HFFc6 (cell line): ENCODE measurements at places on chromosomes 2 and 18. TPM values are rescaled to one million over a fixed set of nuclear protein-coding genes. Genes with fewer than 3 reads are reported as not detected.

GRCh38 chr2:98332989-98333388 lies 13.3 kb upstream of the CNGA3 start:
- peaks cover 18% of the 10 kb centered on the region for H3K36me3 ChIP-seq
- DNase-seq = no peak
- no peak overlapping the region for H3K4me3 ChIP-seq
- H3K27ac ChIP-seq = peak overlapping the region; percentile 26; the same call in 1 of the 2 replicates

GRCh38 chr2:26561376-26561775 lies 79.8 kb downstream of the CIB4 start:
- no peak overlapping the region for H3K27ac ChIP-seq
- DNase-seq = no peak
- no peak overlapping the region for H3K4me3 ChIP-seq
- H3K36me3 ChIP-seq = no peaks in the 10 kb centered on the region
- H3K27me3 ChIP-seq = peaks cover 80% of the 10 kb centered on the region
- no peaks in the 10 kb centered on the region for H3K4me1 ChIP-seq

HAAO gene
- total RNA-seq = 0.35 TPM in 1 of 3 replicates, not detected in the others

DNA sequence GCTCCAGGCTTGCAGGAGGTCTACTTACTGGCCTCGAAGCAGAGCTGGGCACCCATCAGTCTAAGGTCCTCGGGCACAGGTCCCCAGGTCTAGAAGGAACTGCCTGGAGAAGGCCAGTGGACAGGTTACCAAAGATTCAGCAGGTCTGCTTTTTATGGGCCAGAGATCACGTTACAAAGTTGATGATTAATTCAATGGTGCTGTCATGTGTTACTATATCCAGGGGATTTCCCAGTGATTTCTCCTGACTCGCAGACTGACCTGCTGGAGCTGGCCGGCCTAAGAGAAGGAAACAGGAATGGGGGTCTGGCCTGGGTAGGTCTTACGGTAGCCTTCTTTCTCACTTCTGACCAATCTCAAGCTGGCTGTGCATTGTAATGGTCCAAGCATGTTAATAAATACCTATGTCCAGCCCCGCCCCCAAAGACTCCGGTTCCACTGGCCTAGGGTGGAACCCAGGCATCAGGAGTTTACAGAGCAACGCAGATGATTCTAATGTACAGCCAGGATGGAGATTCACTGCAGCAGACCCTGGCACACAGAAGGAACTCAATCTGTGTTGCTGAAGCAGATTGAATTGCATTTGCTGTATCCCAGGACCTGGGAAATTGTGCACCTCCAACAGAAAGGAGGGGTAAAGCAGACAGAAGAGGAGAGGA lies at the start of gene NEURL3:
Gene NEURL3, minus strand, starts transcription at position 127 of the 659 bp plus-strand sequence. Its CDS starts 71 bp downstream, at position 56.
- no peaks in the 10 kb centered on the region for H3K36me3 ChIP-seq
- H3K4me3 ChIP-seq = no peak within 1 kb of the TSS
- peak; percentile 50 for DNase-seq
- H3K27ac ChIP-seq = no peak within 1 kb of the TSS
- H3K27me3 ChIP-seq = peaks cover 13% of the 10 kb centered on the region

- H3K27me3 ChIP-seq = no peaks in the 10 kb centered on the region
- peaks cover 38% of the 10 kb centered on the region for H3K4me1 ChIP-seq
- peak overlapping the region; percentile 74 for H3K27ac ChIP-seq
- no peak overlapping the region for H3K4me3 ChIP-seq
- no peak for DNase-seq
- no peaks in the 10 kb centered on the region; the same call in 1 of the 2 replicates for H3K36me3 ChIP-seq
These were observed 8.6 kb downstream of the ITGA4 start for GRCh38 chr2:181465676-181466375.

DSC3 gene
- not detected in 3 replicates for total RNA-seq

DNA sequence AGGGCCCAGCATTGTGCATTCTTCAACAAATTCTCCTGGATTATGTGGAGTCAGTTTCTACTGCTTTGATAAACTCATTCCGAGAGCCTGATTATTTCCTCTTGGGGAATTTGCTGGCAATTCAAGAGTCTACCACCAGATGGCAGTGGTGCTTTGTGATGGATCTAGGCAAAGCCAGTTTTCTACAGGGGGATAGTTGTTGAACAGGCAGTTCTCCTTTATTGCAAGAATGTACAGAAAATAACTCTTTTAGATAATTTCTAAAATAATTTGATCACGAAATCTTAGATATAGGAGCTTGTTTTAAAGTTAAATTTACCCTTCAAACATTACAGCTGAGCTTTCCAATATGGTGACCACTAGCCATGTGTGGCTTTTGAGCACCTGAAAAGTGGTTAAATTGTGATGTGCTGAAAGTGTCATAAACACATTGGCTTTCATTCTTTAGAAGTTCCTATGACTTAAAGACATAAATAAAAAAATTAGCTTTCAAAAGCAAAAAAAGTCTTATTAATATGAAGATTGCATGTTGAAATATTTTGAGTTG lies 66.7 kb upstream of the HAAO start:
- no peak overlapping the region for H3K27ac ChIP-seq
- H3K4me3 ChIP-seq = no peak overlapping the region
- DNase-seq = peak; percentile 64
- peaks cover 31% of the 10 kb centered on the region for H3K4me1 ChIP-seq
- no peaks in the 10 kb centered on the region for H3K27me3 ChIP-seq
- H3K36me3 ChIP-seq = no peaks in the 10 kb centered on the region

- H3K4me1 ChIP-seq = peaks cover 29% of the 10 kb centered on the region
- peaks cover 7% of the 10 kb centered on the region; the same call in 1 of the 2 replicates for H3K27me3 ChIP-seq
- H3K4me3 ChIP-seq = peak within 1 kb of the TSS; percentile 95
- DNase-seq = peak; percentile 62
These were observed at the start of gene OSR1 for GRCh38 chr2:19358242-19359020. OSR1 (minus strand) TSS chr2:19358623; CDS start chr2:19353805, 4,818 bp downstream.

NRP2 gene
- total RNA-seq = 12.0 to 22.1 TPM (median 13.2 TPM) in 3 replicates

DNA sequence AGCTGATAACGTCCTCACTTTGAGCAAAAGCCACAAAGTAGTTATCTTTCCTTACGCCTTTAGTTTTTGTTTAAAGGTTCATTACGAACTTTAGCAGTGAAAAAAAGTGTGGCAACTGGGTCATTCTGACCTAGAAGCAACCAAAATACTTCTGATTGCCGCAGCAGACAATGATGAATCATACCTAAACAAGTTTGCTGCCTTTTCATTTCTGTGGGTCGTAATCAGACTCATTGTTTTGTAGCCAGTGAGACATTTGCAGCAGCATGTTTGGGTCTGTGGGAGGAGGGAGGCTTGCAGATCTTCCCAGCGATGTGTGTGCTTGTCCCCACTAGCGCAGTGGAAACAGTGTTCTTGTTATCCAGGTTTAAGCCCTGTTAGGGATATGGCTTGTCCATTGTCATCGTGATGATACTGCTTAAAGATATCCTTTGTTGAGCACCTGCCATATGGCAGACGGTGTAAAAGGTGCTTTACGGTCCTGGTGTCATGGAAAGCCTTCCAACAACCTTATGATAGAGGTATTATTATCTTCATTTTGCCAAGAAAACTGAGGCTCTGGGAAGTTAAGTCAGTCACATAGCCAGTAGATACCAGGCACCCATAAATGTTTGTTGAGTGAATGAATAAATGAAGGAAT lies 1.3 kb upstream of the GREB1 start:
- DNase-seq = peak; percentile 30
- no peak overlapping the region for H3K4me3 ChIP-seq
- no peaks in the 10 kb centered on the region for H3K36me3 ChIP-seq

GRCh38 chr2:131054488-131054887 lies 38.8 kb downstream of the FAM168B start:
- H3K27ac ChIP-seq = peak overlapping the region; percentile 69
- peaks cover 3% of the 10 kb centered on the region; the same call in 1 of the 2 replicates for H3K27me3 ChIP-seq
- DNase-seq = no peak
- peaks cover 61% of the 10 kb centered on the region for H3K36me3 ChIP-seq
- H3K4me3 ChIP-seq = no peak overlapping the region

- peak overlapping the region; percentile 74 for H3K4me3 ChIP-seq
- no peak for DNase-seq
- H3K27ac ChIP-seq = peak overlapping the region; percentile 76
These were observed 44.5 kb downstream of the SOCS6 start for GRCh38 chr18:70333316-70333715.

AFF3 gene
- total RNA-seq = 0.78 to 5.9 TPM (median 0.90 TPM) in 3 replicates

FHOD3 gene
- 28.9 to 62.5 TPM (median 41.7 TPM) in 3 replicates for total RNA-seq

XDH gene
- total RNA-seq = 1.4 to 2.3 TPM (median 1.5 TPM) in 3 replicates

DNA sequence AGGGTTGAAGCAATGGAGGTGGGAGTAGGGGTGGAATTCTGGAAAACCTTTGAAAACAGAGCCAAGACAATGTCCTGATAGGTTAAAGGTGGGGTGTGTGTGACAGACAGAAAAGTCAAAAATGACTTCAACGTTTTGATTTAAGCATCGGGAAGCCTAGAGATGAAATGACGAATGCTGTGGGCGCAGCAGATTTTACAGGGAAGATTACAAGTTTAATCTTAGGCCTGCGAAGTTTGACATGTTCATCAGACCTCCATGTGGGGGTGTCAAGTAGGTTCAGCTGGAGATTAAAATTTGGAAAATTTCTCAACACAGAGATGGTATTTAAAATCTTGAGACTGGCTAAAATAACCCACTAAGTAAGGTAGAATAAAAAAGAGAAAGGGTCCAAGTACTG lies 453.3 kb downstream of the TXNL1 start:
- no peaks in the 10 kb centered on the region for H3K4me1 ChIP-seq
- no peak for DNase-seq

DNA sequence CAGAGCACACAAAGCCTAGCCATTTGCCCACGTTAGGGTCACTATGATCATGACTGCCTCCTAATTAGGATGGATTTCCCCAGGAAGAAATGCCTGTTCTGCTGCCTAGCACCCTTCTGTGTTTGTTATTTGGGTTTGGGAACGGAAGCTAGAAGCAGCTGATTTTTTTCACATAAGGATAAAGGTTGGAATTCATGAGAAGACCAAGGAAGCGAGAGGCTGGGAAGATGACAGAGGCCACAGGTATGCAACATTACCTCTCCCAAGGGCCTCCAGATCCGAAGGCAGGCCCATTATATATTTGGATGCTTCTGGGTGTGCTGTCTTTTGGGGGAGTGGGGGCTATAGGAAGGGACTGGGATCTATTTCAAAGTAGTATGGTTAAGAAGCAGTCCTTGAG lies 204.7 kb downstream of the FBXO15 start:
- no peaks in the 10 kb centered on the region for H3K36me3 ChIP-seq
- H3K27me3 ChIP-seq = peaks cover 2% of the 10 kb centered on the region
- DNase-seq = no peak
- H3K4me1 ChIP-seq = peaks cover 39% of the 10 kb centered on the region
- H3K4me3 ChIP-seq = no peak overlapping the region
- no peak overlapping the region for H3K27ac ChIP-seq

DNA sequence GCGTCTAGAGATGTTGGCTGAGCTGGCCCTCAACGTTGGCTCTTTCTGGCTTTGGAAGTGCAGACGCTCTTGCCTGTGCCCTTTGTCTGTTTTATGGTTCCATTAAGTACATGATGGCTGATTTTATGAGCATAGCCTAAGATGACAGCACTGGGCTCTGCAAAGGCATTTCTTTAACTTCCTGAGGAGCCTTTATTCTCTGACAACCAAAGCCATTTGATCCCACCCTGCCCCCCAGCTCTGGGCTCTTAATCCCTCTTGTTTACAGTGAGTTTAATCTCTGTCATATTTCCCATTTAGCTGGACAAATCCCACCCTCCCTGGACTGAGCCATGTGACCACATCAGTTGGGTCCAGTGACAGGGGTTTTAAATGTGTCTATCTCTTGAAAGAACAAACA lies 195.9 kb downstream of the ACKR3 start:
- H3K27ac ChIP-seq = no peak overlapping the region
- 0 out of 2 replicates have a peak, but pooled peaks cover 5% of the 10 kb centered on the region for H3K36me3 ChIP-seq
- H3K4me3 ChIP-seq = no peak overlapping the region
- H3K4me1 ChIP-seq = peaks cover 26% of the 10 kb centered on the region

COL3A1 gene
- 349 to 559 TPM (median 545 TPM) in 3 replicates for total RNA-seq

RAB6D gene
- 0.14 TPM in 1 of 3 replicates, not detected in the others for total RNA-seq

DNA sequence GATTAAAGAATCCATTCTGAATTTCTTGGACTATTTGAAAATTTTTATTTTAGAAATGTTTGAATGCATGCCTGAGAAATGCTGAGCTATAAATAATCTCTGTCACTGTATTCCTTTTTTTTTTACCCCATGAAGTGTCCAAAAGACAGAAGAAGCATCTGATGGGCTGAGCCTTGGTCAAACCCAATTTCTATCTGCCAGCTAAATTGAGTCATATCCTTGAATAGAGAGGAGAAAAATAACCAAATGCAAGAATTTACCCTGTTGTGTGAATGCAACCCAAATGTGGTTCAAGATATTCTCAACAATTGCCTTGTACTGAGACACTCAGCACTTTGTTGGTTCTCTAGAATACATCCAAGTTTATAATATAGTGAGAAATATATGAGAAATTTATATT lies 223.5 kb downstream of the UBE2E3 start:
- peak overlapping the region; percentile 41 for H3K27ac ChIP-seq
- H3K36me3 ChIP-seq = peaks cover 16% of the 10 kb centered on the region
- peaks cover 32% of the 10 kb centered on the region for H3K4me1 ChIP-seq
- DNase-seq = peak; percentile 23
- H3K27me3 ChIP-seq = no peaks in the 10 kb centered on the region

GRCh38 chr2:216596980-216597509 lies 36.2 kb upstream of the IGFBP2 start:
- DNase-seq = no peak
- peaks cover 20% of the 10 kb centered on the region for H3K4me1 ChIP-seq
- H3K4me3 ChIP-seq = peak overlapping the region; percentile 77; the same call in 1 of the 2 replicates
- H3K27ac ChIP-seq = no peak overlapping the region

DNA sequence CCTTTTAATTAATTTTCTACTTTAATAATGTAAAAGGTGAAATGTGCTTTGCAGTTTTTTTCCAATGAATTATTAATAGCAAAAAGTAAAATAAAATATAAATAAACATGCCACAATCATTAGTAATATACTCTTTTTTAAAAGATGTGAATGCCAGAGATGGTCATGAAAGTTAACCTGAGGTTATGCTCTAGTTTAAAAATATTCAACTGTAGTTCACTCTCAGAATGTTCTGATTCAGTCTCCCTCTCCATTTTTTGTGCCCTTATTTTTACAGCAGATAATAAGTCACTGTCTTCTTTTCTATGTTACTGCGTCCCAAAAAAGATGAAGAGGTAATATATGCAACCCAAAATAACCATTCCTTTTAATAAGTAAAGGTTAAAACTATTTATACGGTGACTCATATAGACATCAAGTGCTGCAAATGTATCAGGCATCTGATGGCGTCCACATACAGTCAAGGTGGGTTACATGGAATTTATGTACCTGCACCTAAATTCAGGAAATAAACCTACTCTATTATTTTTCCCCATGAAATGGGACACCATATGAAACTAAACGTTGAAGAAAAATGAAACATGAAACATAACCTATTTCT lies 153.6 kb upstream of the ZNF804A start:
- H3K27me3 ChIP-seq = no peaks in the 10 kb centered on the region
- no peaks in the 10 kb centered on the region for H3K36me3 ChIP-seq
- DNase-seq = no peak
- no peak overlapping the region for H3K4me3 ChIP-seq
- no peaks in the 10 kb centered on the region for H3K4me1 ChIP-seq

CDH20 gene
- not detected in 3 replicates for total RNA-seq

DNA sequence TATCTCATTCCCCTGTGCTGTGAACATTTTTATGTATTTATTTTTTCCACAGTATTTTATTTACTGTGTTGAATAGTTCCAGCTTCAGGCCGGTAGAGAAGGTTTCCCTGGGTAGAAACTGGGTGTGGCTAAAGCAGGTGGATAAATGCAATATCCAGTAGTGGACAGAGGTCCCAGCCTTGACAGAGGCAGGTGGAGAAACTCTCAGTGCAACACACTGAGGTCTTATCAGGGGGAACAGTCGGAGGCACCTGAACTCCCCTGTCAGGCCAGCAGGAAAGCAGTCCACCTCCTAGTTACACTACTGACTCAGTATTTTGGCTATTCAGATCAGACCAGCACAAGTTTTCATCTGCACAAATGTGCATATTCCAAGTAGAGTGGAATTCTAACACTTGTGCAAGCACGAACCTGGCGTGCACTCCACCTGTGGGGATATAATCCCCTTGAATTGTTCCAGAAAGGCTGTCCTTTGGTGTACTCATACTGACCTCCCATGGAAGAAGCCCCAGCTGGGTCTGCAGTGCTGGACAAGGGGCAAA lies 103.3 kb downstream of the GULP1 start:
- H3K4me1 ChIP-seq = peaks cover 47% of the 10 kb centered on the region
- no peak overlapping the region for H3K4me3 ChIP-seq
- no peaks in the 10 kb centered on the region for H3K27me3 ChIP-seq
- no peak for DNase-seq
- no peak overlapping the region for H3K27ac ChIP-seq
